Bronchial epithelial cell (primary cell): ENCODE measurements at places on chromosomes 7 and 10. TPM values are rescaled to one million over a fixed set of nuclear protein-coding genes. Genes with fewer than 3 reads are reported as not detected.

CHN2 gene
- total RNA-seq = 0.53 TPM in 1 of 2 replicates, not detected in the other

TMEM130 gene
- total RNA-seq = not detected in 2 replicates

WNT16 gene
- not detected in 2 replicates for total RNA-seq

ZNF248 gene
- total RNA-seq = 6.1 and 8.1 TPM in 2 replicates

C10orf105 gene
- total RNA-seq = not detected in 2 replicates

TSPAN33 gene
- total RNA-seq = 1.3 and 1.7 TPM in 2 replicates

CDHR3 gene
- 0.51 and 1.1 TPM in 2 replicates for total RNA-seq

C10orf53 gene
- total RNA-seq = not detected in 2 replicates

UCN3 gene
- total RNA-seq = not detected in 2 replicates

SH3PXD2A gene
- 12.4 and 16.1 TPM in 2 replicates for total RNA-seq

SLC26A3 gene
- total RNA-seq = not detected in 2 replicates

KCND2 gene
- total RNA-seq = under 0.01 TPM in 1 of 2 replicates, not detected in the other

TRIM73 gene
- total RNA-seq = 0.38 and 0.79 TPM in 2 replicates

MRLN gene
- not detected in 2 replicates for total RNA-seq

PTF1A gene
- total RNA-seq = not detected in 2 replicates
